ENCODE measurements at places on chromosomes 7 and 10.

DNA sequence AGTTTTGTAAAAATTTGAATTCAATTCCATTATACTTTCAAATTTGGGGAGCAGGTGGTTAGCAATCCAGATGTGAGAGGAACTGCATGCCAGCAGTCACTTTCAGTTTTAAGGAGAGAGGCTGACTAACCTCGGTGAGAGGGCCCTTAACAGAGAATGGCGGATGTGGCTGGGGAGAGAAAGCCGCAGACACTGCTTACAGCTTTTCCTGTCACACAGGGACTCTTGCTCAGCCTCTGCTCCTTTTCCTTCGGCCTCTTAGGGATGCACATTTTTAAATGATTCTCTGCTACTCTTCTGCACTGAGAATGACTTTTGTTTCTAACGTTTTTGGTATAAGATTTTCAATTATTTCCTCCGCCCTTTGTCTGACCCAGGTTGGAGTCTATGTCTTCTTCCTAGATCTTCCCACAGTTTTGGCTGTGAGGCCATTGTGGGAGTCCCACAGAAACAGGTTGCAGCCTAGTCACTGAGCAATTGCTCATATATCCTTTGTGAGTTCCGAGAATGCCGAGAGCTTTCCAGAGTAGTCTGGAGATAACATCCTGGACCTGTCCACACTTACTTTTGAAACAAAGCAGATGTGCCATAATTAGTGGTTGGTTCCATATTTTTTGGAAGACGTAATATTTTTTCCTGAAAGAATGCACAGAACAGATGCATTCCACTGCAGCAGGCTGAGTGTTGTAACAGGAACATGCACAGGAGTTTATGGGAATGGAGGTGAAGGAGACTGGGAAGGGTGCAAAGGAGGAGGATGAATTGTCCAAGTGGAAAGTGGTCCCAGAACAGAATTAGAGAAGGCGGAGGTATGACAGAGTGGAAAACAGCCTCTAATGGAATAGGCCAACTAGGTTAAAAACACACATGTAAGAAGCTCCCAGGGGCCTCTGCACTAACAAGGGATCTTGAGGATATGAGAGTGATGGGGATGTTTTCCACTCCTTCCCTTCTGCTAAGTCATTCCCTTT lies 168.0 kb upstream of the ZNF32 start:
- DNase-seq = peak; percentile 94

- no peak for DNase-seq
Observed at GRCh38 chr7:54831046-54831643, 72.1 kb upstream of the SEC61G start.

DNA sequence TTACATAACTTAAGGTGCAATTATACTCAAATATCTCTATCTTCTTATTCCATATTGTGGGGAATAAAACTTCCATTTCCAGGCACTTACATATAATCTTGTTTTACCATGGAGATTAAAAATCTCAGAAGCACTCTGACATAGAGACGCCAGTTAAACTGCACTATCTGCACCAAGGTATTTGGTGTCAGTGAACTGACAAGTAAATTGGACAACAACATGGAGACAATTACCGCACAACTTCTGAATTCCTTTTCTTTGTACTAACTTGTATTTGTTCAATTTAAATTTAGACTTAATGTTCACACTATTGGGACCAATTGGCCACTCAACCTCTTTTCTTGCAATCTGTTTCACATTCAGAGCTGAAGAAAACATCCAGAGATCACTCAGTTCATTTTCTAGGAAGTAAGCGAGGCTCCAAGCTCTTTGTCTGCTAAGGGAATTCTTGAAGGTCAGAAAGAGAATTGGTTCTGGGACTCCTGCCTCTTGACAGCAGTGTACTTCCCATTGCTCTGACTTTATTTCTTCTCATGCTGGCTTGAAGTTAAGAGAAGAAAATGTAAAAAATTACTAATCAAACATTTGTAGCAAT lies 184.7 kb downstream of the CHCHD3 start:
- DNase-seq = no peak

DNA sequence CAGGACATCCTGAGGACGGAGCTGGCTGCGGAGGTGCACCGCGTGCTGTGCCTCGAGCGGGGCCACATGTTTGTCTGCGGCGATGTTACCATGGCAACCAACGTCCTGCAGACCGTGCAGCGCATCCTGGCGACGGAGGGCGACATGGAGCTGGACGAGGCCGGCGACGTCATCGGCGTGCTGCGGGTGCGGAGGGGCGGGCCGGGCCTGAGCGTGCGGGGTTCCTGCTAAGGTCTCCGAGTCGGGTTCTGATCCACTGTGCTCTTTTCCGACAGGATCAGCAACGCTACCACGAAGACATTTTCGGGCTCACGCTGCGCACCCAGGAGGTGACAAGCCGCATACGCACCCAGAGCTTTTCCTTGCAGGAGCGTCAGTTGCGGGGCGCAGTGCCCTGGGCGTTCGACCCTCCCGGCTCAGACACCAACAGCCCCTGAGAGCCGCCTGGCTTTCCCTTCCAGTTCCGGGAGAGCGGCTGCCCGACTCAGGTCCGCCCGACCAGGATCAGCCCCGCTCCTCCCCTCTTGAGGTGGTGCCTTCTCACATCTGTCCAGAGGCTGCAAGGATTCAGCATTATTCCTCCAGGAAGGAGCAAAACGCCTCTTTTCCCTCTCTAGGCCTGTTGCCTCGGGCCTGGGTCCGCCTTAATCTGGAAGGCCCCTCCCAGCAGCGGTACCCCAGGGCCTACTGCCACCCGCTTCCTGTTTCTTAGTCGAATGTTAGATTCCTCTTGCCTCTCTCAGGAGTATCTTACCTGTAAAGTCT lies 10.4 kb downstream of the ATG9B start:
- peak; percentile 97 for DNase-seq

- no peak for DNase-seq
Observed at GRCh38 chr7:47619806-47620205, 37.9 kb upstream of the TNS3 start.
